ENCODE measurements at places on chromosomes 16 and 17. TPM values are rescaled to one million over a fixed set of nuclear protein-coding genes. Genes with fewer than 3 reads are reported as not detected.
A peak's percentile ranks its signal among the peaks of the same experiment; 100 is the strongest.

Gene CDRT4
- 6.6 TPM for total RNA-seq

GRCh38 chr16:54506214-54506580 is 219.6 kb upstream of the IRX3 start:
- H3K4me3 ChIP-seq = no peak overlapping the region
- peaks cover 37% of the 10 kb centered on the region for H3K27me3 ChIP-seq
- peaks cover 27% of the 10 kb centered on the region for H3K4me1 ChIP-seq
- DNase-seq = no peak
- H3K36me3 ChIP-seq = no peaks in the 10 kb centered on the region

DNA sequence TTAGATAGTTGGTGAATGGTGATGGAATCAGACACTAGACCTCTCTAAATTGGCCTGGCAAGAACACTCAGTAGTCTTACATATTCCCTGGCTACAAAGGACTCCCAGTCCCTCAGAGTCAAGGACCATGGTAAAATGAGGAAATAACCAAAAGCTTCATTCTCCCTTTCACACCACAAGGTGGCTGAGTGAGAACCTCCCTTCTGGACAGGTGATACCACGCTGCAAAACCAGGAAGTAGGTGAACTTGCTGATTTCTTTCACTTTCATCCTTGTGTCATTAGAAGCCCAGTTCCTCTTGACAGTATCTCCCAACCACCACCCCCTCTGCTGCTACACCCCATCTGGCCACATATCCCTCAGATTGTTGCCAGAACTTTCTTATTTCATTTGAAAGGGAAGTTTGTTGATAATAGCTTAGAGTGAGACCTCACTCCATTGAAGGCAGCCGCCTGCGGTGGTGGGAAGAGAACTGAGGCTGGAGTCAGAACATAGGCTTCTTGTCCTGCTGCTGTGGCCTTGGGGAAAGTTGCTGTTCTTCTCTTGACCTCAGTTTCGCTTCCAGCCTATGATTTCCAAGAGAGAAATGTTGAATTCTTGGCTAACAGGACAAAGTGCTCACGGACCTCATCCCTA is 290.6 kb upstream of the CCL2 start:
- no peak overlapping the region for H3K4me3 ChIP-seq
- no peaks in the 10 kb centered on the region for H3K27me3 ChIP-seq
- H3K4me1 ChIP-seq = no peaks in the 10 kb centered on the region

DNA sequence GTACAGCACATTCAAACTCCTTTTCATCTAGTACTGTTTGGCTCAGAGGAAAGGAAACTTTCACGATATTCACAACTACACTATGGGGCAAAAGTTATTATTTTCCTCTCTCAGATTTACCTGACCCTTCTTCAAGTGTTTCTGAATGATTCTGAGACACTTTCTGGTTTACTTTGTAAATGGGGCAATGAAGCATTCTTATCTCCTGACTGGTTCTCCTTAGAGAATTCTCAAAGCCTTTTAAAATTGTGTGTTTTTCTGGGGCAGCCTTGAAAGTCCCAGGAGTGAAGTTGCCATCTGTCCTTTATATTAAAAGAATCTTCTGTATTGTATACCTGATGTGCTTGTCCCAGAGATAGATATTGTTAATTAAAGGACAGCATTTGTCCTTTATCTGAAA is 264.9 kb downstream of the FTO start:
- H3K27me3 ChIP-seq = no peaks in the 10 kb centered on the region
- no peak overlapping the region for H3K4me3 ChIP-seq
- DNase-seq = no peak

DNA sequence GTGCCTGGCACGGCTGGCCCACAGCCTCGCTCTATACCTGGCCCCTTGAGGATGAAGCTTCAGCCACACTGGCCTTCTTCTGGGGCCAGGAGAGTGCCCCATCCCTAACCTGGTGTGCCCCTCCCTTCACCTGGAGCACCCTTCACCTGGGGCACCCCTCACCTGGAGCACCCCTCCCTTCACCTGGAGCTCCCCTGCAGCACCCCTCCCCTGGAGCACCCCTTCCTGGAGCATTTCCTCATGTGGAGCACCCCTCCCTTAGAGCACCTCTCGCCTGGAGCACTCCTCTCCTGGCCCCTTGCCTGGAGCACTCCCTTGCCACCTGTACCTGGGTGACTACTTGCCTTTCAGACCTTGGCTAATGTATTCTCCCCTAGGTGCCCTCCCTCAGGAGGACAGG is 2.4 kb upstream of the FBXL16 start:
- H3K4me1 ChIP-seq = peaks cover 9% of the 10 kb centered on the region
- H3K27me3 ChIP-seq = peaks cover 75% of the 10 kb centered on the region
- no peak overlapping the region for H3K4me3 ChIP-seq
- H3K36me3 ChIP-seq = no peaks in the 10 kb centered on the region
- H3K27ac ChIP-seq = no peak overlapping the region
- no peak for DNase-seq

- no peaks in the 10 kb centered on the region for H3K36me3 ChIP-seq
- no peak for DNase-seq
- H3K27me3 ChIP-seq = no peaks in the 10 kb centered on the region
- H3K4me1 ChIP-seq = no peaks in the 10 kb centered on the region
Measured at GRCh38 chr17:3447625-3448024, 14.0 kb upstream of the OR1E2 start.

DNA sequence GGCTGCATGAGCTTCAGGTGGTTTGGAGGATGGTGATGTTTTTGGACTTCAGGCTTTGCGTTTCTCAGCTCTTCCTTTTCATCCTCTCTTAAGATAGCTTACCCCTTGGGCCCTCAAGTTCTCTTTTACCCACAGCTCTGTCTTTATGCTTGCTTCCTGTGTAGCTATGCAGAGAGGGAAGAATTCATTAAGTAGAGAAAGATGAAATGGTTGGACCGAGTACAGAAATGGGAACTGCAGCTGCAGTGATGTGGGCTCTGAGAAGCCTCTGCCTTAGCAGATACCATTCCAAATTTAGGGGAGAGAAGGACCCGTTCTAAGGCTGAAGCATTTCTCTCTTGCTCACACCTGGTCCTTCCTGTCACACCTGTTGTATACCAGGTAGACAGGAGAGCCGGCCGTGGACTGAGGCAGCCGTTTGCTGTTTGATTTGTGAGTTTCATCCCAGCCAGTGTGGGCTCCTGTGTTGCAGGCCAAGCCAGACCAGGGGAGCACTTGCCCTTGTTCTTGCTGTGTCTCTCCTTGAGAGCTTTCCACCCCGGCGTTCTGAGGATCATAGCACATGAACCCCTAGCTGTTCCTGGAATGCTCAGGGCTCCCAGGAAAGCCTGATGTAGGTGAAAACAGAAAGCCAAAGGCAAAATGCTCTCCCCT is 392.7 kb downstream of the CPPED1 start:
- H3K27me3 ChIP-seq = no peaks in the 10 kb centered on the region
- DNase-seq = no peak
- H3K36me3 ChIP-seq = no peaks in the 10 kb centered on the region
- no peaks in the 10 kb centered on the region for H3K4me1 ChIP-seq

Gene MAF
- total RNA-seq = 55.1 TPM

DNA sequence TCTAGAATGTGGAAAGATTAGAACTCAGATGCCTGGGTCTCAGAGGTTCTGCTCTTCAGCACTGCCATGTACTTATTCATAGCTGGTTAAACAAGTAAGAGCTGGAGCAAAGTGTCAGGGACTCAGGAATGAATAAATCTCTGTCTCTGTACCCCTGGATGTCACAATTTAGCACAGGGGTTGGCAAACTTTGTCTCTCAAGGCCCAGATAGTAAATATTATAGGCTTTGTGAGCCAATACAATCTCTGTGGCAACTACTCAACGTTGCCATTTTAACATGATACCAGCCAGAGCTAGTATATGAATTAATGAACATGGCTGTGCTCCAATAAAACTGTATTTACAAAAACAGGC is 220.3 kb upstream of the MON1B start:
- no peak overlapping the region for H3K27ac ChIP-seq
- no peak overlapping the region for H3K4me3 ChIP-seq
- no peaks in the 10 kb centered on the region for H3K36me3 ChIP-seq
- no peak for DNase-seq

Gene KCNH4
- total RNA-seq = 0.17 TPM

GRCh38 chr17:74362810-74363498 is 1.3 kb upstream of the BTBD17 start:
- peaks cover 36% of the 10 kb centered on the region for H3K27me3 ChIP-seq
- H3K4me3 ChIP-seq = no peak overlapping the region
- peaks cover 11% of the 10 kb centered on the region for H3K4me1 ChIP-seq
- no peaks in the 10 kb centered on the region for H3K36me3 ChIP-seq
- no peak for DNase-seq

- H3K36me3 ChIP-seq = peaks cover 26% of the 10 kb centered on the region
- H3K27me3 ChIP-seq = no peaks in the 10 kb centered on the region
- peak overlapping the region; percentile 100 for H3K4me3 ChIP-seq
- peak overlapping the region; percentile 100 for H3K27ac ChIP-seq
Measured at GRCh38 chr17:1714980-1715802, 5.0 kb upstream of the TLCD2 start.

DNA sequence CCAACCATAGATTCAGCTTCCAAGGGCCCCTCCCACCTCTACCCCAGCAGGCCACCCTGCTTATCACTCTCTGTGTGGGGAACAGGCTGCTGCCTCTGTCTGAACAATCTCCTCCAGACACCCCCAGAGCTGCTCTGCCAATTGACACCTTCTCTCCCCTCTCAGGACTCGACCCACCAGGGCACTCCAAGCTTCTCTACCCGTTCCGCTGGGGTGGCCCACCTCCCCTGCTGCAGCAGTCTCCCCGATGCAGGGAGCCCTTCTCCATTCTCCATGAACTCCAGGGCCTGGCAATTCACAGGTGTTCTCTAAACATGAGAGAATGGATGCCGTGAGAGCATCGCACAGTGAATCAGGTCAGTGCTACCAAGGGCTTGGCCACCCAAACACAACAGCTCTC is 28.3 kb upstream of the FAAP100 start:
- H3K27ac ChIP-seq = no peak overlapping the region
- no peaks in the 10 kb centered on the region for H3K27me3 ChIP-seq
- DNase-seq = no peak
- H3K36me3 ChIP-seq = peaks cover 12% of the 10 kb centered on the region
- no peak overlapping the region for H3K4me3 ChIP-seq

DNA sequence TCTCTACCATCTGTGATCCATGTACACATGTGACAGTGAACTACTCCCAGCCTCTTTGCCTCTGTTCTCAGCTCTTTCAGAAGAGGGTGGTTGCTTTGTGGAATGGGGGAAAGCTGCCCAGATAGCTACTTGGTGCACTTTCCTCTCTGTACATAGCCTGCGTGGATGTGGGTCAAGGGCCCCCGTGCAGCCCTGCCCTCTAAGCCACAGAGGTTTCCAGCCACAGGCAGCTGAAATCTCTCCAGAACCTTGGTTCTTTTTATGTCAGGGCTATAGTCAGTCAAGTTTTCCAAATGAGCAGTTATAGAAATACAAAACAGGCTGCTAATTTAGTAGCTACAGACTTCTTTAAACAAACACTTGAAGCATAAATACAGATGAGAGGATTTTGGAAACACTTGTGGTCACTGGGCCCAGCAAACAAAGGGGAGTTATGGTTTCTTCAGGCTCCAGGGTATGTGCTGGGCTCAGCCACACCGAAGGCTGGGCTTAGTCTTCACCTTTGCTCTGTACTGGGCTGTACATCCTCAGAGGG is 199.7 kb upstream of the ASIC2 start:
- no peak overlapping the region for H3K27ac ChIP-seq
- no peak for DNase-seq
- no peak overlapping the region for H3K4me3 ChIP-seq
- H3K36me3 ChIP-seq = no peaks in the 10 kb centered on the region
- H3K4me1 ChIP-seq = no peaks in the 10 kb centered on the region

Gene EPX
- not detected for total RNA-seq

- H3K27me3 ChIP-seq = peaks cover 39% of the 10 kb centered on the region
- H3K4me3 ChIP-seq = no peak overlapping the region
- no peak overlapping the region for H3K27ac ChIP-seq
- H3K36me3 ChIP-seq = no peaks in the 10 kb centered on the region
- DNase-seq = no peak
- no peaks in the 10 kb centered on the region for H3K4me1 ChIP-seq
Measured at GRCh38 chr17:46827274-46827673, 8.8 kb upstream of the WNT3 start.

Gene FOXN1
- total RNA-seq = not detected

Gene UBALD2
- total RNA-seq = 9.1 TPM

GRCh38 chr17:18327093-18327492 is 12.0 kb downstream of the SMCR8 start:
- H3K36me3 ChIP-seq = peaks cover 100% of the 10 kb centered on the region
- H3K4me3 ChIP-seq = no peak overlapping the region
- DNase-seq = no peak
- no peaks in the 10 kb centered on the region for H3K4me1 ChIP-seq
- no peak overlapping the region for H3K27ac ChIP-seq
- H3K27me3 ChIP-seq = no peaks in the 10 kb centered on the region

DNA sequence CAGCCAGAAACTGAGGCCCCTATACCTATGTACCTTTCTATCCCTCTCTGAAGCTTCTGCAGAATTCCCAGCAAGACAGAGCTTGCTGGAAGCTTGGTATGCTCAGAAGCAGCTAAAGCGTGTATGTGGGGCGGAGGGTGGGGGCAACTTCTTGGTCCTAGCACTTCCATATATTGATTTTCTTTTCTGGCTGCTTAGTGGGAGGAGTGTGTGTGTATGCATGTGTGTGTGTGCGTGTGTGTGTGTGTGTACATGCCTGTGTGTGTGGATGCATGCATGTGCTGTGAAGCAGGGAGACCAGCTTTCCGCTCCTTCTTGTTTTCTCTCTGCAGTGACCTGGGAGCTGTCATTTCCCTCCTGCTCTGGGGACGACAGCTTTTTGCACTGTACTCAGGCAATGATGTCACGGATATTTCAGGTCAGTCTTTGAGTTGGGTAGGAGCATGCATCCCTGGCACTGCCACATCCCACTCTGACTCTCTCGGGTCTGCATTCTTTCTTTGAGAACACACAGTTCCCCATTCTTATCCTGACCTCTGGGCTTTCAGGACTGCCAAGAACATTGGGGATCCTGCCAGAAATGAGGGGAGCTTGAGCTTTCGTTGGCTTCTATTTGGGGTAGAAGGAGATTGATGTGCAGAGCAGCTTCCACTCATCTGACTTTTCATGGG is 10.7 kb downstream of the HPR start:
- H3K4me3 ChIP-seq = no peak overlapping the region
- no peaks in the 10 kb centered on the region for H3K36me3 ChIP-seq
- H3K27ac ChIP-seq = no peak overlapping the region
- no peaks in the 10 kb centered on the region for H3K27me3 ChIP-seq
- DNase-seq = no peak
- H3K4me1 ChIP-seq = peaks cover 11% of the 10 kb centered on the region

Gene PRSS21
- total RNA-seq = not detected

- DNase-seq = no peak
- no peaks in the 10 kb centered on the region for H3K4me1 ChIP-seq
- peaks cover 4% of the 10 kb centered on the region for H3K27me3 ChIP-seq
Measured at GRCh38 chr16:86872833-86873232, 294.5 kb downstream of the FOXL1 start.

Gene CAMTA2
- total RNA-seq = 30.7 TPM

GRCh38 chr17:75552425-75553294 is 27.2 kb downstream of the LLGL2 start:
- peaks cover 9% of the 10 kb centered on the region for H3K4me1 ChIP-seq
- no peaks in the 10 kb centered on the region for H3K27me3 ChIP-seq
- H3K4me3 ChIP-seq = no peak overlapping the region
- DNase-seq = no peak

Data from esophagus muscularis mucosa (tissue), 4 donors.